ENCODE measurements at places on chromosomes 12 and 14. TPM values are rescaled to one million over a fixed set of nuclear protein-coding genes. Genes with fewer than 3 reads are reported as not detected.
A peak's percentile ranks its signal among the peaks of the same experiment; 100 is the strongest.

Gene NYNRIN
- 12.0 TPM for total RNA-seq

Gene DPY19L2
- total RNA-seq = 35.3 TPM

Gene CCDC184
- 1.4 TPM for total RNA-seq

Gene CIDEB
- 6.9 TPM for total RNA-seq

Gene KCNA1
- total RNA-seq = not detected

Gene PZP
- 0.68 TPM for total RNA-seq

Gene SIX6
- total RNA-seq = not detected

Gene KIF26A
- 8.1 TPM for total RNA-seq

Gene CCDC175
- total RNA-seq = not detected

GRCh38 chr12:78680596-78680995, 184.0 kb upstream of the SYT1 start:
- DNase-seq = no peak

- no peak for DNase-seq
These were observed 59.2 kb downstream of the IFT81 start for GRCh38 chr12:110183386-110183785.

- no peak for DNase-seq
These were observed 8.7 kb upstream of the CLEC4E start for GRCh38 chr12:8549381-8549780.

DNA sequence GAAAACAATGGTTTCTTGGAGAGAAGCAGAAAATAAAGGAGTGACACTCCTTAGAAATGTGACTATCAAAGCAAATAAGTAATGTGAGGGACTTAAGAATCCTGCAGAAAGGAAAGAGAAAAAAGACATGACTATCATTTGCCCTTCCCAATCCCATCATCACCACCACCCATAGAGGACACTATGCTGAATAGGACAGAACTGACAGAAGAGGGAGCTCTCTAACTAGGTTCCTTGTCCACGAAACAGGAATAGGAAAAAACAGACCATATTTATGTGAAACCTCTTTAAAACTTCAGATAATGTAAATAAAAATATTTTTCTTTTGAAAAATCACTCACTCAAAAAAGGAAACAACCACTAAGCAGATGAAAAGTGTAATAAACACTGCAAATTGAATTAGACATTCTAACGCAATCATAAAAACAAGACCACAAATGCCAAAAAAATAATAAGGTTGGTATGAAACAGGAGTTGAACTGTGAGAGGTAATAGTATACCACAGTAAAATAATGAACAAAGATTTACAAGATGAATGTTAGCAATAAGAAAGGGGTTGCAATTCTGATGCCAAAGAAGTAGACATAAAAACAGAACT, 24.1 kb downstream of the KLRD1 start:
- no peak for DNase-seq

DNA sequence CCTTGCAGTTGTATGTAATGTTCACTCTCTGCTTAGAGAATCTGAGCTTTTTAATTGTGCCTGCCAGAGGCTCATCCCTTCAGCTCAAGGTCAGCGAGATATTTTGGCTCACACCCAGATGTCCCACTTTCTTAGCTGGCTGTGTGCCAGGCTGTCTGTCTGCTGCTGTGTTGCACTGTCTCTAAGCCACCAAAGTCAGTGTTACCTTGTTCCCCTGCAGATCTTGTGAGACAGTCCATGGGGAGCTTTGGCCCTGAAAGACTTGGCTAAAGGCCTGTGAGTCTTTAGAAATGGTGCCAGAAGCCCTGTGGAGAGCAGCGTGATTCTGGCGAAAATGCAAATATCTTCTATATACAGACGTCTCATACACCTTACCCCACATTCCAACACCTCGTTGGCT, 293.7 kb downstream of the TTC6 start:
- peak; percentile 40 for DNase-seq

- DNase-seq = no peak
These were observed 176.2 kb downstream of the FBXL14 start for GRCh38 chr12:1418144-1418543.

DNA sequence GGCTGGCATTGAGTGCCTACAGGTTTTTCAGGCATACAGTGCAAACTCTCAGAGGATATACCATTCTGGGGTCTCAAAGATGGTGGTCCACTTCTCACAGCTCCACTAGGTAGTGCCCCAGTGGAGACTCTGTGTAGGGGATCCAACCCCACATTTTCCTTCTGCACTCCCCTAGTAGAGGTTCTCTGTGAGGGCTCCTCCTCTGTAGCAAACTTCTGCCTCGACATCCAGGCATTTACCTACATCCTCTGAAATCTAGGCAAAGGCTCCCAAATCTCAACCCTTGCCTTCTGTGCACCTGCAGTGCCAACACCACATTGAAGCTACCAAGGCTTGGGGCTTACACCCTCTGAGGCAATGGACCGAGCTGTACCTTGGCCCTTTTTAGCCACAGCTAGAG, 179.2 kb downstream of the CCDC91 start:
- DNase-seq = no peak

- no peak for DNase-seq
These were observed 141.5 kb downstream of the CEP83 start for GRCh38 chr12:94318181-94318580.

DNA sequence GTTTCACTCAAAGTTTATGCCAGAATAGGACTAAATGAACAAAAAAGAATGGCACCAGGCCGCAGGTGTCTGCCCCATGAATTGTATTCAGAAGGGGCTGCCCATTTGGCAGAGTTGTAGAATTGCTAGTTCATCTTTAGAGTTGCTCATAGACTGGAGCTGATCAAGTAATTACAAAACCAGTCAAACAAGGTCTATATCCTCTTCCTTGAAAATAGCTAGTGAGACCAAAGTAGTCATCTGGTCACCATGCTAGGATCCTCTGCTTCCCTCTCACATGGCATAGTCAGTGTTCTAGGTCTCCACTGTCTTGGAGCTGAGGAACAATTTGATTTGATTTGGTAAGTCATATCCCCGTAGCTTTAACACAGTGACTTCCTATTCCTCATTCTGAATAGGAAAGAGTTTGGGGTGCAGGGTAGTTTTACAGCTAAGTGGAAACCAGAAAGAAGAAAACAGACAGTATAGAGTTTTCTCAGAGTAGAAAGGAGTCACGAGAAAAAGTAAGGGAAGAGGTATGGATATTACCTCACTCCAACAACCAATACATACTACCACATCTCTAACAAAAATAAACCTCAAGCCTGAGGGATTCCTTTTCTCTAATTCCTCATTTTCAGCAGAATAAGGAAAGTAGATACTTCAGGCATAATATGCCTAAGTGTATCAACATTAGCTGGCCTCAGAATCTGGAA, 252.1 kb downstream of the PAWR start:
- no peak for DNase-seq

GRCh38 chr12:128932521-128932920, 79.2 kb downstream of the GLT1D1 start:
- no peak for DNase-seq

DNA sequence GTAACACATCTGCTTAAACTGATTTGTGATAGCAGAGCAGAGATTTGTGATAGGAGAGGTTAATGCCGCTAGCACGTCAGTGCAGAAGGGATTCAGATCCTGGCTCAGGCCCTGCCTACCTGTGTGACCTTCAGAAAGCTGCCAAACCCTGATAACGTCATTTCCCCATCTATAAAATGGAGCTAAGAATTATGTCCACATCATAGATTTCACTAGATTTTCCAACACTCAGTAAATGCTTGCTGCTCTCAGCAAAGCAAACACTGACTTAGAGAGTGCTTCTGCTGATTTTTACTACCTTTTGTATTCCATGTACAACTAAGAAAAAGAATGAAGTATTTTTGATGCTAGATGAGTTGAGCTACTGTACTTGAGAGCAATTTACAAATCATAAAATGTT, 261.4 kb downstream of the ITPR2 start:
- DNase-seq = no peak

All from left cardiac atrium (tissue), 4 donors.